ENCODE measurements at places on chromosomes 12 and 14. TPM values are rescaled to one million over a fixed set of nuclear protein-coding genes. Genes with fewer than 3 reads are reported as not detected.
A peak's percentile ranks its signal among the peaks of the same experiment; 100 is the strongest.

GRCh38 chr12:125773033-125773640 lies 707.9 kb downstream of the AACS start:
- DNase-seq, result no peak

DNA sequence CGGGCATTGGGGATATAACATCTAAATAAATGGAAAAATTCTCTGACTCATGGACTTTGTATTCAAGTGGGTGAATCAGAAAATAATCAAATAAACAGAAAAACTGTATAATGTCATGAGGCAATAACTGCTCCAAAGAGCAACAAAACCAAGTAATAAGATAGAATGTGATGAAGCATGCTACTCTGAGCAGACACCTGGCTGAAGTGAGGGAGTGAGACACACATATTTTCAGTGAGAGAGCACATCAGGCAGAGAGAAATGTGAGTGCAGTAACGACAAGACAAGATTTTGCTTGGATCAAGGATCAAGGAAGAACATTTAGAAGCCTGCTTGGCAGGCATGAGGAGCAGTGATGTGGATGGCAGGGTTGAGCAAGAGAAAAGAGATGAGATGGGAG lies 75.8 kb upstream of the CCDC91 start:
- no peak for DNase-seq

GRCh38 chr14:60317609-60318008 lies 68.6 kb downstream of the PPM1A start:
- DNase-seq, result no peak

DNA sequence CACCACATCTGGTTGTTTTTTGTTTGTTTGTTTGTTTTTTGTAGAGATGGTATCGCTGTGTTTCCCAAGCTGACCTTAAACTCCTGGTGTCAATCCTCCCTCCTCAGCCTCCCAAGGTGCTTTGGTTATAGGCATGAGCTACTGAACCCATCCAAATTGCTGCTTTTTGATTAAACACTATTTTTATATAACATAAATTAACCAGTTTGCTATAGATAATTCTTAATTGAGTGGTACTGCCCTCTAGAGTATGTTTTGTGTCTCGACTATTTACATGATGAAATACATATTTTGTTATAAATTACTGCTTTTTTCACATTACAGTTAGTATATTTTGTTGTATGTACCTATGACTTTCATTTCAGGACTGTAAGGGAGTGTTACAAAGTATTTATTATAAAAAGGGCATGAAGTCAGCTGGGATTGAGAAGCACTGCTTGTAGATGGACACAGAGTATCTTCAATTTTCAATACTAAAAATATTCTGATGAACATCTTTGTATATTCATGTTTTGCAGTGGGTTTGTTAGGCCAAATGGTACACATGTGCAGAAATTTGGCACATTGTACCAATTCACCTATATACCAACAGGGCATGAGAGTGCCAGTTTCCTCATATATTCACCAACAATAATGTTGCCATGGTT lies 14.9 kb upstream of the SCAF11 start:
- DNase-seq, result no peak

- no peak for DNase-seq
Observed at GRCh38 chr14:33767586-33768457, 183.1 kb downstream of the EGLN3 start.

DNA sequence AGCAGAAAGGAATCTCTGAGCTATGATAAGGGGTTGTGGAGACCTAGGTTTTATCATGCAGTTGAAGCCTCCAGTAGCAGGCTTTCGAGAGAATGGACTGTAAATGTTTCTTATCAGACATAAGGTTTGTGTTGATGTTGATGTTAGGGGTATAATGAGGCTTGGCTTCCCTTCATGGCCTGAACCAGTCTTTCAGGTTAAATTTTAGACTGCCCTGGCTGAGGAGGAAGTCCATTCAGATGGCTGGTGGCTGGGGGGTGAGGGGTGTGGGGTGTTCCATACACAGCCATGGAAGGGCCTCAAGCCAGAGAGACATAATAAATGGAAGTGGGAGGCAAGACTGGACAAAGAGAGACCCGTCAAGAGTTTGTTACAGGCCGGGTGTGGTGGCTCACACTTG lies 65.1 kb downstream of the IRF2BPL start:
- DNase-seq, result no peak

GRCh38 chr12:62744551-62744950 lies 190.4 kb downstream of the PPM1H start:
- DNase-seq, result no peak

DNA sequence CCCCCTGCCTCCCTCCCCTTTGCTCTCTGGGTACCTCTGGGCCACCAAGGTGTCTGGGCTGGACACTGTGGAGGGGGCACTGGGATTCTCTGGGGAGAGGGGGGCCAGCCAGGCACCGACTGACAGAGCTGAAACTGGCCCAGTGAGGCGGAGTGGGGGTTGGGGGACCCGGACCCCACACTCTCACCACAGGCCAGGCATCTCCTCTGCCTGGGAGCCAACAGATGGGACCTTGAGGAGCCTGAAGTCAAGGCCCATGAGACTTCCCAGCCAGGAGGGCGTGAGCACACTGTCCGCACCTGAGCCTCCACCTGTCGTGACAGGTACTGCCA lies 39.8 kb upstream of the PPP1R13B start:
- DNase-seq, result no peak

DNA sequence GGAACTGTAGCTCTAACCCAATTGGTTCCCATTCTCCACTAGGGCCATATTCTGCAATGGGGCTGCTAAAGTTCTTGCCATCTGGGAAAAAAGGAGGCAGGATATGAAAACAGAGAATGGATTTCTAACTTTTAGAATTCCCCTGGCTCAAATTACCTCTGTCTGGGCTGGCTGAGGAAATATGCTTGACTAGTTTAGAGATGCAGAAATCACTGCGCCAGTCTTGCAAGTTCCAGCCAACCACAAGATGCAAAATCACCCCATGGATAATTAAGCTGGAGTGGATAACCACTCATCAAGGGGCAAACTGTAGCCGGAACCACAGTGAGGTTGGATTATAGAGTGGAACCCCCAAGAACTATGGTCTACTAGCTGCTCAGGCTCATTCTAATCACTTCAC lies 126.3 kb downstream of the RALGAPA1 start:
- no peak for DNase-seq

- no peak for DNase-seq
Observed at GRCh38 chr14:75295061-75295461, 16.4 kb downstream of the FOS start.

The SYT1 gene
- 2.4 TPM for total RNA-seq

The LRP1-AS gene
- total RNA-seq, result not detected

DNA sequence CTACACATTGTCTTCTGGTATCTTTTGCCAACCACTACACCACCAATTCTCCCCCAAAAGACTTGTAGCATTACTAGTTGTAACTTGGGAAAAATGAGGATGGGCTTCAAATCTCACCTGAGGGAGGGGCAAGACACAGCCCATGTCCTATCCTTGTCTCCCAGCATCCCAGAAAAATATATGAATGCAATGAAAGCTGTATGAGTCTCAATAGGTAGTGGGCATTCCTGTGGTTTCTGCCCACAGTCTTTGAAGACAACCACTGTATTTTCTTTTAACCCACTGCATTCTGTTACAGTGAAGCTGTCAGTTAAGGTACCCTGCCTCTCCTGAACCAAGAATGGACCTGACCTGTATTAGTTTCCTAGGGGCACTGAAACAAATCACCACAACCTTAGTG lies 336.2 kb upstream of the TMPO start:
- no peak for DNase-seq

DNA sequence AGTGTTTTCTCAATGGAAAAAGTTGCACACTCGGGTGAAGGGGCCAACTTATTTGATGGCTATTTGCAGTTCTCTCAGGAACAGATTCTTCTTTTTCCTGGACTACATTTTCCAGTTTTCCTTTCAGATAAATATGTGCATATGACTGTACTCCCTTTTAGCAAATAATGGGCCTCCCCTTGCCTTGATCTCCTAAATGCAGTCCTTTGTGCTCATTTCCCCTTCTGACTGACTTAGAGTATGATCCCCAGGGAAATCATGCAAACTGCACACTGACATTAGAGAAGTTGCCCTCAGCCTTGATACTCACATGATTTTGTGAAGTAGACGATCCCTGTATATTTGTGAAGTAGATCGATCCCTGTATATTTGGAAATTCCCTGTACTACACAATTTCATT lies 492.9 kb upstream of the NOVA1 start:
- DNase-seq, result no peak

- DNase-seq, result no peak
Observed at GRCh38 chr12:112611908-112612307, 179.6 kb upstream of the RPH3A start.

- DNase-seq, result no peak
Observed at GRCh38 chr12:2683283-2684025, 111.3 kb upstream of the FKBP4 start.

The GPR137C gene
- total RNA-seq, result 0.46 TPM

- no peak for DNase-seq
Observed at GRCh38 chr12:54052438-54053002, 1.1 kb upstream of the HOXC4 start.

DNA sequence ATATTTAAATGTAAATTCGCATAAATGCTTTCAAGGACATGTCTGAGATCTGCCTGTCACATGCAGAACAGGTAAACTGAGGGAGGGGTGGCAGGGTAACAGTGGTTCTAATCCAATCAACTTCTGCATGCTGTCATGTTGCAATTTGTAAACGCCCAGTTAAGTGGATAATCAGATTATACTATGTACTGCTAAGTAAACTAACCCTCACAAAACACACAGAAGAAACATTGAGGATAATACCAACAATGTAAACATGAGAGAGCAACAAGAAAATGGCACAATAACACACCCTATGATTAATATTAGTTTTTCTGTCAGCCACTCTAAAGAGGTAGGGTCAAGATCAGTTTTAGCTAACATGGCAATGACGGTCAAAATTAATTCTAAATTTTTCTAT lies 123.7 kb downstream of the KIF21A start:
- no peak for DNase-seq

- peak; percentile 56 for DNase-seq
Observed at GRCh38 chr12:106248312-106248845, 559 bp upstream of the CKAP4 start.

- DNase-seq, result no peak
Observed at GRCh38 chr12:53067993-53068770, 11.0 kb downstream of the SPRYD3 start.

- no peak for DNase-seq
Observed at GRCh38 chr12:13090054-13090453, 13.4 kb downstream of the GSG1 start.

The LBHD2 gene
- total RNA-seq, result not detected

DNA sequence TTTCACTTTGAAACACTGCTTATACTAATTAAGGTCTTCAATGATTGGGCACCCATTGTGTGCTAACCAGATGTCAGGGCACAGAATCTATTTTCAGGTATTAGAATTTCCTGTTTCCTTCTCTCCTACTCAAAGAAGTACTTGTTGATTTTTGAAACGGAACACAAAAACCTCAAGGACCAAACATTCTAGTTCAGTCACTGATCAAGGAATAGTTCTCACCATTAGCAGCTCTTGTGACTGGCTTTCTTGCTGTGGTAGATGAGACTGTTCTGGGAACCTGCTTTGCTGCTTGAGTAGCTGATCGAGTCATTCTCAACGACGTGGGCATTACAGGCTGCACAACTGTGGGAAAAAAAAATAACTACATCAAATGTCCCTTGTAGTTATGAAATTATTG lies 11.0 kb downstream of the DLGAP5 start:
- DNase-seq, result no peak

DNA sequence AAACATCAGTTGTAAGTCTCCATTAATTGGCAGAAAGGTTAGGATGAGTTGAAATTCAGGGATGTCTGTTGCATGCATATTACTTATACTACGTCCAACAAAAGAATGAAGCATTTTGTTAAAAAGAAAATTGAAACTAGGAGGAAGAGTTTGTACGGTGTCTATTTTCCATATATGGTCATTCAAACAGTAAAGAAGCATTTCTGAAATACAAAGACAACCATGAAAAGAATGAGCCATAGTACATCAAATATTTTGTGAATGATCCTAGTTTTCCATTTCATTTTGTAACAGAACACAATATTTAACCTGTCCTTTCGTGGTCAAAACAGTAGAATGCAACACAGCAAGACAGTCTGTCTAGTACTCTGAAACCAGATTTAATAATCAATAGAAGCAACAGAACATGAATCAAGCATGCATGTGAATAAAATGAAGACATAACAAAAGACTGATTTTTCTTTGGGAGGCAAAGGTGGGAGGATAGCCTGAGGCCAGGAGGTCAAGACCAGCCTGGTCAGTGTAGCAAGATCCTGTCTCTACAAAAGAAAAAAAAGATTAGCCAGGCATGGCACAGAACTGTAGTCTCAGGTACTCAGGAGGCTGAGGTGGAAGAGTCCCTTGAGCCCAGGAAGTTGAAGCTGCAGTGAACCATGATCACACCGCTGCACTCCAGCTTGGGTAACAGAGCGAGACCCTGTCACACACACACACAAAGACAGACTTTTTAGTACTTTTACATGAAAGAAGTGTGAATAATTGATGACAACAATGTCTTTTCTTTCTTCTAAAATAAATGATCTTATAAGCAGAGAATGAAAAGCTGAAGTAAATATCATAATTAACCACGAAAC lies 156.0 kb downstream of the LRIG3 start:
- no peak for DNase-seq

DNA sequence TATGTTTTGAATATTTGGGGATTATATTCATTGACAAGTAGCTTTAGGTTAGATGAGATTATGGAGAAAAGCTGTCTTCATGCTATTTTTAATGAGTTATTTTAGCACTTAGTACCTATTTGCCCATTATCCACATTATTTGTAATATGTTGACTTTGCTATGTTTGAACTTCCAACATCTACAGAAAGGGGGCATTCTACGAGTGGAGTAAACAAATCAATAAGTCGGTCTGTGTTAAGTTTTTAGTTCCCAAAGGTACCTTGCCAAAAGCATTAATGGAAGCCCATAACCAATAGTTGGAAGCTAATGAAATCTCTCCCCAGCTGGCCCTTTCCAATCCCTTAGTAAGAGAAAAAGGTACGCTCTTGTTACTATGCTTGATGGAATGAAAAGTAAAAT lies 250.0 kb upstream of the E2F7 start:
- no peak for DNase-seq

- DNase-seq, result no peak
Observed at GRCh38 chr14:97401714-97402113, 604.5 kb downstream of the VRK1 start.

DNA sequence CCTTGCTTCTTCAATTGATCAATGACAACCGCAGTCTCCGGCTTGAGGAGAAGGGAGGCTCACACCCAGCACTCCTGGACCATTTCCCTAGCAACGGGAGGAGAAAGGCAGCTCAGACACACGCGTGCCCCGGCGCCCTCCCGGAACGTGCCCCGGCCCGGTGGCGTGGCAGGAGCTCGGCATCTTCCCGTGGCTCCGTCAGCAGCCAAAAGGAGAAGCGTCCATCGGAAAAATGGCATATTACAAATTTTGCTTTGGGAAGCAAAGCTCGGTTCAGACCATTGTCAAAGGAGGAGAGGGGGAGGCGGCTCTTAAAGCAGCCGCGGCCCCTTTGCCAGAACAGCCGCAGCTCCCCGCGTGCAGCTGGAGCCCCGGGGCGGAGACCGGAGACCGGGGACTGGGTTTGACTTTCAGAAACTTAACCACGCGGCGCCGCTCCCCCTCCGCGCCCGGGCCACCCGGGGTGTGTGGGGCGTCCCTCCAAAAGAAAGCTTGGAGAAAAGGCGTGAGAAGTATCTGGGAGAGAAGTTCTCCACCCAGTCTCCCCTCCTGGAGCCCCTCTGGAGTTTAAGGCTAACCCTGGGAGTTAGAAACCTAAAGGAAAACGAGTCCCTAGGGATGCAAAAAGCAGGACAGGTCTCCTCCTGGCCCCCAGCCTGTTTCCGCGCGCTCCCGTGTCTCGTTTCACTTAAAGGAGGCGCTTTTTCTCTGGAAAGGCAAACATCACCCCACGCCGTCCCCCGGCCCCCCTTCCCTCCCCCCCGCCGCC lies 545 bp downstream of the PPFIA2 start:
- no peak for DNase-seq

- no peak for DNase-seq
Observed at GRCh38 chr12:59084511-59085375, 164.4 kb upstream of the LRIG3 start.
